Glutamatergic neuron (in vitro differentiated cells): ENCODE measurements at places on chromosomes 2 and 18. TPM values are rescaled to one million over a fixed set of nuclear protein-coding genes. Genes with fewer than 3 reads are reported as not detected.

DNA sequence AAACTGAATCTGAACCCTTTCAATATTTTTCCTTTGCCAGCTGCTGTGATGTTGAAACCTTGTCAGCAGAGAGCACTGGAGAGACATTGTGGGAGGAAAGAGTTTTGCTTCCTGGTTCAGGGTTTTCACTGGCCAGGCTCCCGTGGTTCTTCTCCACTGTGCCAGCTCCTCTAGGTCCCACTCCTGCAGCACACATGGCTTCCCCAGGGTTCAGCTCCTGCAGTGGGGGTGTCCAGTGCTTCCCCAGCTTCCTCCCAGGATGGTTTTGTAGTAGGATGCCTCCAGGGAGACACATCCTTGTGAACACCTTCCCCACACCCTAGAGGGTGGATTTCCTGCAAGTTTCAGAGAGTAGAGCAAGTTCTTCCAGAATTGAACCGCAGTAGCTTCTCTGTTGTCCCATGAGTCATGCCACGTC is 24.0 kb upstream of the SULT1C3 start:
- H3K27ac ChIP-seq = no peak overlapping the region
- H3K4me3 ChIP-seq = no peak overlapping the region
- H3K4me1 ChIP-seq = no peaks in the 10 kb centered on the region
- no peaks in the 10 kb centered on the region for H3K36me3 ChIP-seq
- DNase-seq = no peak

GRCh38 chr2:232592772-232593395 is 40.5 kb upstream of the EFHD1 start:
- peaks cover 4% of the 10 kb centered on the region for H3K36me3 ChIP-seq
- no peak for DNase-seq
- no peaks in the 10 kb centered on the region for H3K4me1 ChIP-seq
- H3K27ac ChIP-seq = no peak overlapping the region
- H3K4me3 ChIP-seq = no peak overlapping the region

CHST9 gene
- total RNA-seq = not detected

- H3K27ac ChIP-seq = no peak overlapping the region
- H3K4me1 ChIP-seq = no peaks in the 10 kb centered on the region
- H3K27me3 ChIP-seq = no peaks in the 10 kb centered on the region
Measured at GRCh38 chr2:165505514-165505913, 36.0 kb downstream of the CSRNP3 start.

GRCh38 chr18:25443776-25444175 is 91.8 kb upstream of the ZNF521 start:
- H3K27me3 ChIP-seq = no peaks in the 10 kb centered on the region
- H3K27ac ChIP-seq = no peak overlapping the region
- H3K36me3 ChIP-seq = no peaks in the 10 kb centered on the region

ZNF804A gene
- 23.1 TPM for total RNA-seq

DNA sequence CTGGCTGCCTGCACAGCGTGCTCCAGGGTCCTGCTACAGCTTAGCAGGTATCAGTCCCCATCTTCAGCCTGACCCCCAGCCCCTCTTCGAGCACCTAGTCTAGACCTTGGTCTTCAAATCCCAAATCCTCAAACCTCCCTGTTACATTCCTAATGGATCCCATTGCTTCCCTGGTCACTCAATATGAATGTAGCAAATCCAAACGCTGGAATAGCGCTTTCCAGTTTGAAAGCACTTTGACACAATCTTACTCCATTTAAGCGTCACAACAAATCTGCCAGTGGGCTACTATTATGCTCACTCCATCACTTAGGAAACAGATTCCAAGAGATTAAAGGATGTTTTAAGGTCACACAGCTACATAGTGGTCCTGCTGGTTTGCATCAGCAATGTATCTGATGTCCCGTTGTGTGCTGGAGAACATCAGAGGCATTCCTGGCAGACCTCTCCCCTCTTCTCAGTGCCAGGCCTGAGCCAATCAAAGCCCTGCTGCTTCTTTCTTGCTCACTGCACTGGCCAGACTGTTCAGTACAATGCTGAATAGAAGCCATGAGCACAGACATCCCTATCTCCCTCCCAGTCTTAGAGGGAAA is 11.1 kb upstream of the INO80C start:
- H3K27ac ChIP-seq = no peak overlapping the region
- no peak for DNase-seq
- H3K4me3 ChIP-seq = no peak overlapping the region

DNA sequence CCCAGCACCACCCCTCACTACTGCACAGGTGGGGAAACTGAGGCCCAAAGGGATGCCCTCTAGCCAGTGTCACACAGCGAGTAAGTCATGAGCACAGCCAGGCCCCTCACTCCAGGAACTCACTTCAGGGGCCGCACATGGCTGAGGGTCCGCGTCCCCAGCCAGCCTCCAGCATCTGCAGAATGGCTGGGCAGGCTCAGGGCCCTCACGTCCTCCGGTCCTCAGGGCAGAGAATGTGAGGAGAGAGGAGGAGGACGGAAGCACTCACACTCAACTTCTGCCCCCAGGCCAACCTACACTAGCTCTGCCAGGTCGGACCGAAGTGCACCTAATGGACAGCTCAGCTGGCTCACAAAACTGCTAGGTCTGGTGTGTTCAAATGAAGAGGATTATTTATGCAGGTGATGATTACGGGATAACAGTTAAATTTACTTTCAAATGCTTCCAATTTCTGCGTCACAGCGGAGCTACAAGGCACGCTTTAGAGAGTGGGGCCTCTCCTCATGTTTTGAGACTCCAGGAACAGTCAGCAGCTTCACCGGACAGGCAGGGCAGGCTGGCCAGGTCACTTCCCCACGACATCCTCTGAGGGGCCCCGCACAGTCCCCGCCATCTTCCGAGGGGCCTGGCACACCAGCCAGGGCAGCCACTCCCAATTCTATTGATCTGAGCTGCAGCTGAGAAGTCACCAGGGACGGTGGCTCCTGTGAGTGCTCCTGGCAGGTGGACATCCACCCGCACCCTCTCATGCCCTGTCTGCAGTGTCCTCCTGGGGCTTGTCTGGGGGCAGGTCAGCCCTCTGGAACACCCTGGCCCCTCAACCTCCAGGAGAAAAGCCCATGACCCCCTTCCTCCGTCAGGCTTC is 26.5 kb downstream of the KIF1A start:
- no peak overlapping the region for H3K4me3 ChIP-seq
- peaks cover 10% of the 10 kb centered on the region for H3K27me3 ChIP-seq
- H3K36me3 ChIP-seq = no peaks in the 10 kb centered on the region
- peak; percentile 19 for DNase-seq
- H3K27ac ChIP-seq = no peak overlapping the region

DNA sequence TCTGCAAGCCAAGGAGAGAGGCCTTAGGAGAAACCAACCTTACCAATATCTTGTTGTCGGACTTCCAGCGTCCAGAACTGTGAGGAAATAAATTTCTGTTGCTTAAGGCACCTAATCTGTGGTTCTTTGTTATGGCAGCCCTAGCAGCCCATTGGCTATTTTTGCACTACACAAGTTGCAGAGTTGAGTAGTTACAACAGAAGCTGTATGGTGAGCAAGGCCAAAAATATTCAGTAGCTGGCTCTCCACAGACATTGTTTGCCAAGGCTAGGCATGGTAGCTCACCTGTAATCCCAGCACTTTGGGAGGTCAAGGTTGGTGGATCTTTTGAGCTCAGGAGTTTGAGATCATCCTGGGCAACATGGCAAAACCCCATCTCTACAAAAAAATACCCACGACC is 27.1 kb upstream of the SCYGR1 start:
- H3K36me3 ChIP-seq = no peaks in the 10 kb centered on the region
- no peak overlapping the region for H3K4me3 ChIP-seq
- H3K27me3 ChIP-seq = no peaks in the 10 kb centered on the region
- no peak for DNase-seq

GRCh38 chr2:3433339-3433699 is 53.8 kb downstream of the TRAPPC12 start:
- peak overlapping the region; percentile 4 for H3K27ac ChIP-seq
- no peaks in the 10 kb centered on the region for H3K27me3 ChIP-seq
- H3K4me3 ChIP-seq = no peak overlapping the region
- no peaks in the 10 kb centered on the region for H3K36me3 ChIP-seq
- H3K4me1 ChIP-seq = peaks cover 39% of the 10 kb centered on the region

DNA sequence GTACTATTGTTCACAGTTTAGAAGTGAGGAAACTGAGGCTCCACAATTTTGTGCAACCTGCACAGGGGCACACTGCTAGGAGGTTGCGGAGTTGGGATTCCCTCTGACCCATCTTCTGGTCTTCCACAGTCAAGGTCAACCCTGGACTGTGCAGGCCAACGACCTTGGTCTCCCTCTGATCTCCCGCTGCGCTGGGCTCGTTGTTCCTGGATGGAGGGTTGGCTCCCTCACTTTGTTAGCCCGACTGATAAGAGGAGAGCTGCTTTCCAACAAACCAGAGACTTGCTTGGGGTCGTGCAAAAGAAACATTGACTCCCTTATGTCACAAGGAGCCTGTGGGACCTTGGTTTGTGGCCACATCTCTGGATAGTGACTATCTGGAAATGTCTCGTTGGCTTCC is 187.6 kb downstream of the MYCN start:
- H3K4me1 ChIP-seq = peaks cover 34% of the 10 kb centered on the region
- H3K36me3 ChIP-seq = no peaks in the 10 kb centered on the region
- no peak overlapping the region for H3K4me3 ChIP-seq
- DNase-seq = no peak
- peaks cover 5% of the 10 kb centered on the region for H3K27me3 ChIP-seq
